NCI-H748 treated with DMSO at 0.1 percent for 48 hours (cell line): ENCODE measurements at places on chromosomes 16 and 17.
A peak's percentile ranks its signal among the peaks of the same experiment; 100 is the strongest.

GRCh38 chr17:7856011-7856810 lies 1.1 kb downstream of the NAA38 start:
- peak; percentile 75 for DNase-seq

- DNase-seq: peak; percentile 57
These were observed 222.8 kb upstream of the TNRC6C start for GRCh38 chr17:77735566-77736198.

DNA sequence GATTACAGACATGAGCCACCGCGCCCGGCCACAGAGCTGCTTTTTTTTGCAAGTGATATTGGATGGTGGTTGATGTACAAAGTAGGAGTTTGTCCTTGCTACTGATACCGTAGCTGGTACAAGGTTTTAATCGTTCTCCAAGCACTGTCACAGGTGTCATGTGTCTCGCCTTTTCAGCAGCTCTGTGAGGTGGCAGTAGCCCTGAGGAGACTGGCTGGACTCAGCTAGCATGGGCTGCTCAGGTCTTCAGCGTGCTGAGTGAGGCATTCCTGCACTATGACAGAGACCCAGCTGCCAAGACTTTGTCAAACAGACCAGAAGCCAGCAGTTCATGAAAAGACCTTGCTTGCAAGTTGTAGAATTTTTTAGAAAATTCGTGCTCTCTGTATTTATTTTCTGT lies 7.2 kb downstream of the WWOX start:
- DNase-seq: no peak

DNA sequence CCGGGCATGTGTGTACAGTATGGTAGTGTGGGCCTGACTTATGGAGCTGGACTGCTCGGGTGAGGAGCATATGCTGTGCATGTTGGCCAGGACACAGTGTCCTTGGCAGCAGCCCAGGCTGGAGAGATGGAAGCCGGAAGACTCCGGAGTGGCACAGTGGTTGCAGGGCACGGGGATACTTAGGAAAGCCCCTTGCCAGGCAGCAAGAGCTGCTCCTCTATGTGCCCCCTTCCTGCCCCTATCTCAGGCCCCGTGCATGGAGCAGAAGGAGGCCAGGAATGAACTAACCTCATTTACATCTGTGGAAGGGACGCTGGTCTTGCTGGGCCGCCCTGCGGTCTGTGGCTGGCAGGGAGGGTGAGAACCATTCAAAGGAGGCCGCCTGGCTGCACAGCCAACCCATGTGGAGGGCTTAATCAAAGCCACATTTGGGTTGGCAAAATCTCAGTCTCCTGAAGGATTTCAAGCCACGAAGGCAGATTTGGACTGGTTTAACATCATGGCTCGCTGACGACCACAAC lies 32.2 kb upstream of the RCVRN start:
- no peak for DNase-seq

DNA sequence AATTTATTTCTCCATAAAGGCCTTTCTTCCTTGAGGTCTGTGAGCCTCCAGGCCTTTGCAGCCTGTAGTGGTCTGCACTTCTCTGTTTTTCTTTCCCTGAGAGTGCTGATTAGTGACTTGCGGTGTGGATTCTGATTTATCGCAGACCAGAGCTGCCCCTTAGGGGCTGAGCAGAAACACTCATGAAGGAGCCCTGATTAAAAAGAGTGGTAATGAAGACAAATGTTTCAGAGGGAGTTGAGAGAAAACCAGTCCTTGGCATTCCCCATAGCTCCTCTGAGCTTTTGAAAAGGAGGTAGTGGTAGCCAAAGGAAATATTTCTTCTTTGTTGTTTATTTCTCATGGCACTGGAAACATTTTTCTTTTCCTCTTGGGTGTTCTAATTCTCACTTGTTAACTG lies 268.1 kb upstream of the TBX2 start:
- no peak for DNase-seq

GRCh38 chr17:17416007-17416399 lies 60.8 kb upstream of the MED9 start:
- peak; percentile 93 for DNase-seq

DNA sequence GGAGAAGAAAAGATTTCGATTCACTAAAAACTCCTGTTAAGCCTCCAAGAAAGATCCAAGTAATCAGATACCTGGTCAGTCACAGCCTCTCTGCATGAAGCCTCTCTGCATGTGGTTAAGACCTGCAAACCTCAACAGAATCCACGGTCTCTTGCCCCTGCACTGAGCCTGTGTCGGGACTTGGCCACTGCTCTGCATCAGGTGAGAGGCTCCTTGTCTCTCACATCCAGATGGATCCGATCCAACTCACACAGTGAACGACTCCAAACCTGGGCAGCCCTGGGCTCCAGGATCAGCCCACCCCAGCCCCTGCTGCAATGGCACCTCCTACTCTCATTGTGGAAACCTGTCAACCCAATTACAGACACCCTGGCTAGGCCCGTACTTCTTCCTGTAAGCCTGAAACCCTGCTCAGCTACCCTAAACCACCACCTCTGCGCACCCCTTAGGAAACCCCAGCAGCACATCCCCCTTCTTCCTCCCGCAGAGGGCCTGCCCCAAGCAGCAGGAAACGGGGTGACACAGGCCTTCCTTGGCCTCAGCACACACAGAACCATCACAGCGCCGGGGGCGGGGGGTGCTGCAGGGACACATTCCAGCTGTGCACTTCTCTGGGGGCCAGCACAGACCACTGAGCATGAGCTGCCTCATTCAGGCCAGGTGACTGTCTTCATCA lies 129.5 kb downstream of the ANKRD11 start:
- DNase-seq: no peak

GRCh38 chr17:48992444-48992843 lies 4.7 kb upstream of the IGF2BP1 start:
- DNase-seq: peak; percentile 70

DNA sequence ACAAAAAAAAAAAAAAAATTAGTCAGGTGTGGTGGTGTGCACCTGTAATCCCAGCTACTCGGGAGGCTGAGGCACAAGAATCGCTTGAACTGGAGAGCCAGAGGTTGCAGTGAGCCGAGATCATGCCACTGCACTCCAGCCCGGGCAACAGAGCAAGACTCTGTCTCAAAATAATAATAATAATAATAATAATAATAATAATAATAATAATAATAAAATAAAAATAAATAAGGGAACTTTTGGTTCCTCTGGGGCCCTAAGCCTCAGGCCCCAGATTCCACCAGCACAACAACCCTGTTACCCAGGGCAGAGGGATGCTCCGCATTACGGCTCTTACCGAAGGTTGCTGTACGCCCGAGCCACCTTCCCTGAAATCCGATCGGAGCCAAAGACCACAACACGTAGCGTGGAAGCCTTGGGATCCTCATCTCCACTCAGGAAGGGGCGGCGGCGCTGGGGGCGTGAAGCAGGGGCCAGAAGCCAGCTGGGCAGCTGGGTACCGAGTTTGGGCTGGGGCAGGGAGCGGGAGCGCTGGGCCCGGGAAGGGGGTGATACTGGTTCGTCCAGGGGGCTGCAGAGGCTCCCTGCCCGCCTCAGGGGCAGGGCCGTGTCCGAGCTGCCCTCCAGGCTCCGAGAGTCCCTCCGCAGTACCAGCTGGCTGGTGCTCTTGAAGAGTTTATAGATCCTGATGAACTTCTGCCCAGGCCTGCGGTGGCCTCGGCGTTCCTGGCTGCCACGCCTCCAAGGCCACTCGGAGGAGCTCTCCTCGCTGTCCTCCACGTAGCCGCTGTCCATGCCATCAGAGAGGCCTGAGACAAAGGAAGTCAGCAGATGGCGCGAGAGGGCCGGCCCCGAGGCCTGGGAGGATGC lies 20.6 kb upstream of the PIK3R6 start:
- no peak for DNase-seq

DNA sequence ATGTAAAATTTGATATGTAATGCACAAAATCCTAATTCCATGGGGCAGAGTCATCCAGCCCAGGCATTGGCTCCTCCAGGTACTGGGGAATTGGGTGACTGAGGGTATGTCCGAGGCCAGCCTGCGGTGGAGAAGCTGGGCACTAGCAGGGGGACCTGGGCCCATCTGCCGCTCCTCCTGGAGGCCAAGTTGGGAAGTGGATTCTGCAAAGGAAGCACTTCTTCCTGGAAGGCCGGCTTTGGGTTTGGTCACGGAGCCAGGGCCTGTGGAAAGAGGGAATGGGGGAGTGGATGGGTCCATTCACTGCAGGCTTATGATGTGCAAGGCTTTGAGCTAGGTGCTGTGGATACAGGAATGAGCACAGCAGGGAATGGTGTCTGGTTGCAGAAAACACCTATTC lies 85.8 kb downstream of the GNAO1 start:
- DNase-seq: no peak

- DNase-seq: peak; percentile 90
These were observed 6.7 kb upstream of the MPP3 start for GRCh38 chr17:43839670-43840108.

GRCh38 chr16:10575506-10576130 lies 4.8 kb downstream of the EMP2 start:
- no peak for DNase-seq

DNA sequence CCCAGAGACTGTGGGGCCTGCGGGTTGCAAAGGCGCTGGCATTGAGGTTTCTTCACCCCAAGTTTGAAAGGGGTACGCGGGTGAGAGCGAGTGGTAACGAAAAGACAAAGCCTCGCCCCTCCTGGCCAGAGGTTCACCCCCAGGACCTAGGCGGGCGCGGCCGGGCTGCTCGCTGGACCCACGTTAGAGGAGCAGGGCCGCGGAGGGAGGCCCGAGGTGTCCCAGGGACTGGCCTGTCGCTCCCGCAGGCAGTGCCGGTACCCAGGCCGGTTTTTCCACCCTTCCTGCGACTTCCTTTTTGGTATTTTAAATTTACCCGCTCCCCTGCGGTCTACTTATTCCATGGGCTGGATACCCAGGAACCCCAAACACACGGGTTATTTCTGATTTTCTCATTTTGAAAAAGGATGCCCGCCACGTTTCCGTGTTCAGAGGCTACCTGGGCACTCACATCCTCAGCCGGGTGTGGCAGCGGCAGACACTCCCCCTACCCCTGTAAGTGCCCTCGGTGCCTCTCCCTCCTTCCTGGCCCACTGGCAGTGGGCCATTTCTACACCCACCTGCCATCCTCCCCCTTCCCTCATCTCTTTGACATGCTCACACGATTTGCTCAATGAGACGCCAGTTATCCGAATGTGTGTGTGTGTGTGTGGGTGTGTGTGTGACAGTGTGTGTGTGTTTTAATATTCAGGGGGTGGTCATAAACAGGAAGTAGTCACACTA lies 1.6 kb upstream of the FOXL1 start:
- no peak for DNase-seq
